ENCODE measurements at places on chromosomes 1 and 21.

DNA sequence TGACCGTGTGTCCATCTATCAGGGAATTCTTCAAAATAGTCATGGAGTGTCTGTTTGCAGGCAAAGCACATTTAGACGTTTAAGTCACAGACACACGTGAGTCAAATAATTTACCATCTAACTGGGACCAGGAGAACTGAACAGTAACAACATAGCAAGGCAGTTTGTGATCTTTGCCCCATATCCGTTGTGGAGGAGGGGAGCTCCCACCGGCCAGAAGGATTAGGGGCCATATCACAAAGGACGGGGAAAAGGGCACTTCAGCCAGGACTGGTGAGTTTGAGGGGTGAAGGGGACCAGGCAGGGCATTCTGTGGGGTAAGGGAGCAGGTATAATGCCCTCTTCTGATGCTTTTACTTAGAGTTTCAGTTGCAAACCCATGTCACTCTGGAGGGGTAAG, 22.9 kb downstream of the ELAPOR1 start:
- no peak for DNase-seq

- DNase-seq, result peak; percentile 52
Measured at GRCh38 chr1:9909234-9910046, 629 bp downstream of the CTNNBIP1 start.

GRCh38 chr1:201882665-201883132, 6.0 kb upstream of the SHISA4 start:
- DNase-seq, result peak; percentile 12

- DNase-seq, result no peak
Measured at GRCh38 chr1:15627343-15627988, 10.2 kb downstream of the DDI2 start.

- no peak for DNase-seq
Measured at GRCh38 chr21:41170859-41171609, 3.1 kb downstream of the BACE2 start.

GRCh38 chr1:110255392-110255787, 45.3 kb downstream of the KCNC4 start:
- DNase-seq, result no peak

- DNase-seq, result no peak
Measured at GRCh38 chr1:14254251-14254650, 344.2 kb upstream of the KAZN start.

GRCh38 chr1:163823017-163823416, 501.3 kb downstream of the NUF2 start:
- no peak for DNase-seq

- DNase-seq, result no peak
Measured at GRCh38 chr1:172969611-172970010, 81.1 kb downstream of the TNFSF18 start.

- no peak for DNase-seq
Measured at GRCh38 chr1:23763041-23763577, 15.1 kb upstream of the PITHD1 start.

DNA sequence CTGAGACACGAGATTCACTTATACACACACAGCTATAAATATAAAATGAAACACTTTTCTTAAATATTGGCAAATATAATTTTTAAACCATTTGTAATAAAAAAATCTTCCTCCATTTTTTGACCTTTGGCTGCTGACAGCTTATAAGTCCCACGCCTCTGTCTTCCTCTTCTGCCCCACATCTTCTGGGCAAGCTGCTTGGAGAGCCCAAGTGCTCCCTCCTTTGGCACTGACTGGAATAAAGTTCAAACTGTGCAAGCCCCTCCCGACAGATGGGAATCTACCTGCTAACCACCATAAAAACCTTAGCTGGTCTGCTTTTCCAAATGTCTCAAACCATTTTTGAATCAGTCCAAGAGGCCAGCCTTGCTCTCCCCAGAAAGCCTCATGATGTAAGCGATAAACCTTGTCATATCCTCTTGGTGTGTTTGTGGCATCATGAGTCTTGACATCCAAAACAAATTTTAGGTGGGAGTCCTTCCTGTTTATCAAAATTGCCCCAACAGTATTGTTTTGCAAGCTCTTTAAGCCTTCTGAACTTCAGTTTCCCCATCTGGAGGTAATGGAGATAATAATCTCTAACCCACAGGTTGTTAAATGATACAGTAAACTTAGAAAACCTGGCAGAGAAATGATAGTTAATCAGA, 99.8 kb downstream of the SNX7 start:
- DNase-seq, result no peak

DNA sequence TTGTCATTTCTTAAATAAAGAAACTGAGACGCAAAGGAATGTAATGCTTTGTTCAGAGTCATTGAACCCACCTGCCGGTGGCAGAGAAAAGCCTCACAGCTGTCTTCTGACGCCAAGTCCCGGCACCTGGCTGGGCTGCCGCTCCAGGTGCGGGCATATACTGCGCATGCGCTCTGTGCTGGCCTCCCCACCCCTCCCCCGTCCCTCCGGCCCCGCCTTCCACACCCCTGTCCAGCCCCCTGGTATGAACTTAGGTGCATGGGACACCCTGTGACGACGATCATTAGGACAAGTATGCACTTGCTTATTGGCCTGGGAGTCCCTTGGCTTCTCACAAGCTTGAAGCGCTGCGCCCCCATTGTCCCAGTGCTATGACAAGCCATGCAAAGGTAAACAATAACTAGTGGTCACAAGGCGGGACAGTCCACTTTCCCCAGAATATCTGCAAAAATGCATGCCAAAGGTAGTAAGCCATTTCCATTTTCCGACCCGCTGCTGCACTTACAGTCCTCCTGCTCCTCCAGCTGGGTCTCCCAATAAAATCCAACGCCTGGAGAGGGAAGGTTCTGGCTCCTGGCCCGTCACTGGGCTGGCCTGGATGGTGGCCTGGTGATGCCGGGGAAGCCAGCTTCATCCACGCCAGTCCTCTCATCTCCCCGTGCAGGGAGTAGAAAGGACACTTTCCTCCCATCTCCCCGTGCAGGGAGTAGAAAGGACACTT, 100.4 kb downstream of the PSMG1 start:
- DNase-seq, result no peak

DNA sequence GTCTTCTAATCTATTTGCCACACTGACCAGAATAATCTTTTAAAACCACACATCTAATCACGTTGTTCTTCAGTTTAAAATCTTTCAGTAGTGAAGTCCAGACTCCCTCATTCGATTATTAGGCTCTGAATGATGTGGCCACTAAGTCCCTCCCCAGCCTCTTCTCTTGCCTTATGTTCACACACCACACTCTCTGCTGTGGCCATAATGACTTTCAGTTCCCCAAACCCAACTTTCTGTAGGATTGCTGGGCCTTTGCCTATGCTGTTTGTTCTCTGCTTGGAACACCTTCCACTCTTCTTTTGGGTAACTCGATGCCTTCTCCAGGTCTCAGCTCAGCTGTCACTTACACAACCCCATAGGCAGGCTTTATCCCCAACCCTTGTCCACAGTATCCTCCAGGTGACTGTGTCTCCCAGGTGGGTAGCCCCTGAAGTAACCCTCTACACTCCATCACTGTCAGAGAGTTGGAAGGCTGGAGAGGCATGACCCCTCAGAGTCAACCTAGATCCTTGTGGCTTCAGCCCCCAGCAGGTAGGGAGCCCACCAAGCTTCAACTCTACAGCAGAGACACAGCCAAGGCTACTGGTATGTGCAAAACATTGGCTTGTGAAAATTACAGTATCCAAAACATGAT, 8.4 kb upstream of the SLC37A1 start:
- DNase-seq, result no peak

- DNase-seq, result no peak
Measured at GRCh38 chr21:45209685-45210284, 77.9 kb downstream of the POFUT2 start.

DNA sequence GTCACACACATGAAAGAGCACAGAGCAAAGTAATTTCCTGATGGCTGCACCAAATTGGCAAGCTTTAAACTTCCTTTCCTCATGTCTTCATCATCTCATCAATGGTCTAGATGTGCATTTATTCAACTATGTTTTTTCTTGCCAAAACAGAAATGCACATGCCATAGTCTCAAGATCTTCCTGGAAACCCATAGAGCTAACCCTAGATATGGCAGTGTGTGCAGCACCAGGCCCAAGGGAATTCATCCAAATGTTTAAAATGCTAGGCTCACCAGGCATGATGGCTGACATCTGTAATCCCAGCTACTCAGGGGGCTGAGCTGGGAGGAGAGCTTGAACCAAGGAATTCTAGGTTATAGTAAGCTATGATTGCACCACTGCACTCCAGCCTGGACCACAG, 31.2 kb upstream of the PALMD start:
- DNase-seq, result no peak

DNA sequence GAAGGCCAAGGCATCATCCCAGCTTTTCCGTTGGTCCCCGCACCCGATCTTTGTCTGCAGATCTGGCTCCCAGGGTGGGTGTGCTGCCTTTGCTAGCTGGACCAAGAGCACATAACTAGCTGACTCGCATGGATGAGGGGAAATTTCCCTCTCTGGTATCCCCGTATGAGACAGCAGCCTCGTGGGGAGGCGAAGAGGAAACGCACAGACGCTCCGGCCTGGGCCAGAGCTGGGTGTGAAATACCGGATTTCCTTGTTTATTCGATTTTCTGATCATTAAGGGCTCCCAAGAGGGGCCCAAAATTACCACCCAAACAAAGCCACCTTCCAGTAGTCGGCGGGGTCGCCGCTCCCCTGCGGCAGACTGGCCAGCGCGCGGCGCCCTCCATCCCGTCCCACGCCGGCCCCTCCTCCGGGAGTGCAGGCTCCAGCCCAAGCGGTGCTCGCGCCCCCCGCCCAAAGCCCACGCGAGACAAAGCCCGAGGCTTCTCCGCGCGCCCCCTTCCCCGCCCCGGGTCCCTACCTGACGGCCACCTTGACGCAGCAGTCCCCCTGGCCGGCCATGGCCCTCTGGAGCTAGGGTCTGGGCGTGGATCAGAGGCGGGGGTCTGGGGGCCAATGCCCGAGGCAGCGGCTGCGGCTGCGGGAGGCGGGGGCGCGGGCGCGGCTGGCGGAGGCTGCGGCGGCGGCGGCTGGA, 546 bp downstream of the KIF21B start:
- DNase-seq, result no peak

GRCh38 chr1:216892581-216893160, 169.4 kb upstream of the ESRRG start:
- DNase-seq, result no peak

DNA sequence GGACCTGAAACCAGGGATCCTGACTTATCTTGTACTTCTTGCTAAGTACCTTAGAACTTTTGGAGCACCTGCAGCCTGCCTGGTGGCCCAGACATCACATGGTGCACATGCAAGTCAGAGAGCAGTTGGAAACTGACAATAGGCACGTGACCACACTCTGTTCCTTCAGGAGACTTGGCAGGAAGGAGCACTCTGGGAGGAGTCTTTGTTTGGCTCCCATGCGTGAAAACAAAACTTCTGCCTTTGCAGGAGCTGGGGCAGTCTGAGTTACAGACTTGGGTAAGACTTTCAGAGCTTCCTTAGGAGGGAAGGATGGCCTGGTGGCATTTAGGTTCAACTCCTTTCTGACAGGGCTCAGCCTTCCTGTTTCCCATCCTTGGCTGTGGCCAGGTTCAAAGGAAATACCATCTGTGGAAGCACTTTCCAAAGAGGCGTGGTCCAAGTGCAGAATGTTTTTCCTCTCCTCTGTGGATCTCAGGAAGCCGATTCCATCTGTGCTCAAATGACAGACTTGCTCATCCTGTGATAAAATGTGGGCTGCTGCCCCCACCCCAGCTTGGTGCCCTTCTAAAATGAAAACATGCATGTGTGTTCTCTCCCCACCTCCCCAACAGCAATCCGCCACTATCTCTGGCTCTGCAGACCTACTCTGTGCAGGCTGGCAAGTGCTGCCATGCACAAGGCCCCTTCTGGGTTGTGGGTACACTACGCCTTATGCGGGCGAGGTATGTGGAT, 14.1 kb upstream of the ZNF436 start:
- DNase-seq, result no peak

- DNase-seq, result no peak
Measured at GRCh38 chr1:228939881-228940392, 204.7 kb downstream of the RHOU start.

DNA sequence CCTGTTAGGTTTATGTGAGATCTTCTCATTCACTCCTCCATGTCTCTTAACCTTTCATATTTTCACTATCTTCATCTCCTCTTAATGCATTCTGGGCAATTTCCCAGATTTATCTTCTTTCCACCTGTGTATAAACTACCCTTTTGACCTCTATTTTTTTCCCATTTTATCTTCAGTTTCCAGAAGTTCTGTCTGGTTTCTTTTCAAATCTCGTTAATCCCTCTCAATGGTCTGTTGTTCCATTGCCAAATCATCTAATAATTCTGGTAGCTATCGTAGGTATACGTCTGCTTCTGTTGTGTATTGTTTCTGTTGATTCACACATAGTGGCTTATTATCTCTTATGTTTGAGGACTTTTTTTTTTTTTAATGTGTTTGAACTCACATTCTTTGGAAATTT, 25.7 kb upstream of the HYI start:
- DNase-seq, result no peak

GRCh38 chr1:230754796-230755195, 7.6 kb downstream of the CAPN9 start:
- no peak for DNase-seq
